ENCODE measurements at places on chromosomes 13 and 19.

DNA sequence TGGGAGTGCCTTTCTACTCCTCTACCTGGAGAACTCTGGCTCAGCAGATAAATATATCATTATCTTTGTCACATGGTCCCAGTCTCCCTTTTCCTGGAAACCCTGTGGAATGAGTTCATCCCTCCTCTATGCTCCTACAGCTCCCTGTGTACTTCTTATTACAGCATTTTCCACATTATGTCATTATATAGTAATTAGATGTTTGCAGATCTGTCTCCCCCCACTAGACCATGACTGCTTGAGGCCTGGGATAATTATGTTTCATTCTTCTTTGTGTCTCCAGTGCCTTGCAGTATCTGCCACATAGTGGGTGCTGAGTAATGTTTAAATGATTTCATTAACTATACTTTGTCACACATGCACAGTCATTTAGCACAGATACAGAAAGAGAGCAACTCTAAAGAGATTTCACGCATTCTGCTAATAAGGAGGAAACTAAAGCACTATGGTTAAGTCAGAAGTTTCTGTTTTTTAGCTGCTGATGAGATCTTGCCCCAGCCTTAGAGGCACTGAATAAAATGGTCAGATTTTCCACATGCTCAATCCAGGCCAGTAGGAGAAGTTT is 66.1 kb upstream of the DIAPH3 start:
- no peak for DNase-seq

DNA sequence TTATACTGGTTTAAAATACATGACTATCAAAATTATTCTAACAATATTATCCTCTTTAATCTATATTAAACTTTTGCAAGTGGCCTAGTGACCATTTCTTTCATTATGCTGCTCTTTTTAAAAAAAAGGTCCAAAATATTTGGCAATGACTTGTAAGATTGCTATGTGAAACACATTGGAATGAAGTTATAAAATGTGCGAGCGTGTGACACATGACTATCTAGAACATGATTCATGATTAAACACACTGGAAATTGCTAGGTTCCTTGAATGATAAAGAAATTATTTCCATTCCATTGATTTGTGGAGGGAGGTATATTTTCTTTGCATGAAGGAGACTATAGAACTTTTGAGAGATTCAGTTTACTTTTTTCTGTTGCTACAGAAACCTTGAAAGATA is 739.1 kb downstream of the DIAPH3 start:
- DNase-seq, result no peak

GRCh38 chr19:51086153-51086850 is 3.6 kb upstream of the KLK14 start:
- DNase-seq, result no peak

DNA sequence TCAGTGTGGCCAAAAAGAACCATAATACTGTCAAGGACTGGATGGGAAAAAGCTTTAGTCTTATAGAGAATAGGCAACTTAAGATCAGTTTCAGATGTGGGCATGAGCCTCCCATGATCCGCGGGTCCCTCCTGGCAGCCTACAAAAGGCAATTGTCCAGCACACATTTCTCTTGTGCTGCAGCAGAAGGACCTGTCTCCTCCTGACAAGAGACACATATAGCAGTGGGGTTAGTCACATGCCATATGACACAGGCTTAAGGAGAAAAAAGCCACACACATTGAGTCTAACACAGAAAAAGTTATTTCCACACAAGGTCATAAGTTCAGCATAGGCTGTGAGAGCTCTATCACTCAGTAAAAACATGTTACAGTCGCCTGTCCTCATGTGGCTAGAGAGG is 1378.7 kb upstream of the PRR20A start:
- DNase-seq, result no peak

- no peak for DNase-seq
Observed at GRCh38 chr13:24983094-24983493, 112.8 kb upstream of the PABPC3 start.

DNA sequence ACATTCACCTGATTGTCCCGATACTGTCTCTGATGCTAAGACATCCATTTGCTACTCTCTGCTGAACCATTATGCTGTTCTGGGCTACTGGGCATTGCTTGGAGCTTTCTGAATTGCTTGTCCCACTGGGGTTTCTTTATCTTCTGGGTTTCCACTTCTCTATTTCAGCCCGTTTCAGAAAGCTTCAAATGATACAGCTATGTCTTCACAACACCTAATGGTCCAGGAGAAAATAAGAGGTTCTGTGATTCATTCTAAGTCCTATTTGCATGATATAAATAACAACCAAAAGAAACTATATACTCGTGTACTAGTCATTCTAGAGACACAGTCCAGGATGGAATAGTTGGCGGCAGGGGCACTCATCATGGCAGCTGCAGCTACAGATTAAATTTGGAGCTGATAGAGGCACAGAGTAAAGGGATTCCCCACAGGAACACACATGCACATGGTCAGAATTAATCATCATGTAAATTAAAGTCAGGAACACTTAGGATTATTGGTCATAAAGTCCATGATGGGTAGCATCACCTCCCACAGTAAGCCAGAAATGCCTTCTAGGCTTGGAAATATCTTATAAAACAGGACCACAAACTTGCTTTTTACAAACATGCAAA is 33.3 kb upstream of the SCEL start:
- DNase-seq, result no peak

DNA sequence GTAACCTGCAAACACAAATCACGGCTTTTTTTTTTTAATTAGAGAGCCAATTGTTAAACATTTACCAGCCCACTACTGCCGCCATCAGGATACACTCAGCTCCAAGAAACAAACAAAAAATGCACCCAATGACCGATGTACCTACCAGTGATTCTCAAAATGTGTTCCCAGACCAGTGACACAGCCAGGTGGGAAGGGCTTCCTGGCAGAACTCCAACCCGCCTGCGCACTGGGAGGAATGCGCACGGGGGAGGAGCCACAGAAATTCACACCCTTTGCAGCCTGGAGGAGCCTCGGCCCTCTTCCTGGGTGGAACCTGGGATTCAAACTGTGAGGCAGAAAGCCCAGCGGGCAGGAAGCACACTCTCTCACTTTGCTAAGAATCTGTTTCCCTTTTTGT is 255.9 kb downstream of the TBC1D4 start:
- DNase-seq, result no peak

- DNase-seq, result peak; percentile 41
Observed at GRCh38 chr13:52809310-52809769, 39.1 kb downstream of the PCDH8 start.

DNA sequence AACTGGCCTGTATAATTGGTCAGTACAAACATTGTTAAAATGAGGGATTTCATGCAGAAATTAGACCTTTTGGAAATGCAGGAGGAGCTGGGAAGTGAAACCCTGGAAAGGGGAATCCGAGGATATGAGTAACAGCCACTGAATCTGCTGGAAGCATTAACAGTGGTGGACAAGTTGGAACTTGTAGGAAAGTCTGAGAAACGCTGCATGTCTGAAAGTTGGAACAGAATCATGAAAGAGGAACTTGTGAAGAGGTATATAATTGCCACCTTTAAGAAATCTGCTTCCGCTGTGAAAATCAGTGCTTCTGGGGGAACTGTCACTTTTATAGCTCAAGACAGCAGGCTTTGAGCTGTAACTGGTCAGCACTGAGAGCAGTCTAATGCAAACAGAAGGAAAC is 716.5 kb upstream of the PRR20A start:
- no peak for DNase-seq
